ENCODE measurements at places on chromosomes 3 and 15. TPM values are rescaled to one million over a fixed set of nuclear protein-coding genes. Genes with fewer than 3 reads are reported as not detected.

The CMTM7 gene
- total RNA-seq = 4.3 TPM

The STAC gene
- 14.3 TPM for total RNA-seq

The DNASE1L3 gene
- total RNA-seq = not detected

The MYL3 gene
- 2.3 TPM for total RNA-seq

The CPN2 gene
- total RNA-seq = not detected

The ARNT2 gene
- 30.0 TPM for total RNA-seq

The SLMAP gene
- total RNA-seq = 47.9 TPM

The PROS1 gene
- 12.0 TPM for total RNA-seq

The MKRN3 gene
- not detected for total RNA-seq

The ADAMTSL3 gene
- total RNA-seq = not detected

The SCN5A gene
- 0.24 TPM for total RNA-seq

The ADGRG7 gene
- total RNA-seq = not detected

The GNAT1 gene
- not detected for total RNA-seq

The TMEM43 gene
- 156 TPM for total RNA-seq

The PAQR9 gene
- total RNA-seq = not detected

The OXTR gene
- 41.3 TPM for total RNA-seq

The CCR1 gene
- 0.81 TPM for total RNA-seq

The SKIC8 gene
- total RNA-seq = 36.7 TPM

The GUCA1C gene
- not detected for total RNA-seq

The C3orf52 gene
- total RNA-seq = 2.7 TPM

The FEZF2 gene
- not detected for total RNA-seq

The C15orf62 gene
- 0.12 TPM for total RNA-seq

The CTDSPL gene
- total RNA-seq = 44.0 TPM

The GPR62 gene
- not detected for total RNA-seq

The ALDH1L1 gene
- total RNA-seq = 0.16 TPM

The CHRNA7 gene
- total RNA-seq = 0.81 TPM

The C3orf33 gene
- total RNA-seq = 2.4 TPM

The SNTN gene
- total RNA-seq = not detected

The CHST14 gene
- total RNA-seq = 15.5 TPM

The GLDN gene
- total RNA-seq = 9.4 TPM

The GRAMD2A gene
- 0.32 TPM for total RNA-seq

The ARL14 gene
- total RNA-seq = not detected

The ATP13A5 gene
- total RNA-seq = not detected

The ANKRD34C gene
- total RNA-seq = not detected

The NMNAT3 gene
- 1.1 TPM for total RNA-seq

The ANKRD63 gene
- not detected for total RNA-seq

The PLCB2 gene
- 0.49 TPM for total RNA-seq

The EFCC1 gene
- total RNA-seq = not detected

The NMD3 gene
- 61.7 TPM for total RNA-seq

The GOLGA6B gene
- total RNA-seq = not detected

The ITIH1 gene
- total RNA-seq = not detected

The TRIP4 gene
- 11.8 TPM for total RNA-seq
